ENCODE measurements at places on chromosomes 2 and 18.

GRCh38 chr2:172445851-172446250, 18.5 kb downstream of the ITGA6 start:
- DNase-seq: no peak

DNA sequence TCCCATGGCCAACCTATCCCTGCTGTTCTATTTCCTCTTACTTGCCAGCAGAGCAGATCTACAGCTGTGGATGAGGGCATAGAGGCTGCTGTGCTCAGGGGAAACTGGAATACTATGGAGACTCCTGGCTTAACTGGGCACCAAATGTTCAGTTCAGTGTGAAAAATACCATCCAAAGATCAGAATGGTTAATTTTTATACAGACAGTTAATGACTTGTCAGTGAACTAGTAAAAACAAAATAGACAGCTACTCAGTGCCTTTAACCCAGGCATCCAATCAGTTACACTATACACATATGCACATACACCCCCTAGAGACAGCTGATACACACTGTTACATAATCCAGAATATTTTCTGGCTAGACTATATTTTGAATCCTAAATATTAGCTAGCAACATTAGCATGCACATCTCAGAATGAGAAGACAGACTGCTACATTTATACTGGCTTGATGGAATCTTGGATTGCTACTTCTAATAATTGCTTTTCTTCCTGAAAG, 59.1 kb upstream of the WIPF1 start:
- DNase-seq: no peak

GRCh38 chr2:141497272-141497671, 633.5 kb downstream of the LRP1B start:
- no peak for DNase-seq

DNA sequence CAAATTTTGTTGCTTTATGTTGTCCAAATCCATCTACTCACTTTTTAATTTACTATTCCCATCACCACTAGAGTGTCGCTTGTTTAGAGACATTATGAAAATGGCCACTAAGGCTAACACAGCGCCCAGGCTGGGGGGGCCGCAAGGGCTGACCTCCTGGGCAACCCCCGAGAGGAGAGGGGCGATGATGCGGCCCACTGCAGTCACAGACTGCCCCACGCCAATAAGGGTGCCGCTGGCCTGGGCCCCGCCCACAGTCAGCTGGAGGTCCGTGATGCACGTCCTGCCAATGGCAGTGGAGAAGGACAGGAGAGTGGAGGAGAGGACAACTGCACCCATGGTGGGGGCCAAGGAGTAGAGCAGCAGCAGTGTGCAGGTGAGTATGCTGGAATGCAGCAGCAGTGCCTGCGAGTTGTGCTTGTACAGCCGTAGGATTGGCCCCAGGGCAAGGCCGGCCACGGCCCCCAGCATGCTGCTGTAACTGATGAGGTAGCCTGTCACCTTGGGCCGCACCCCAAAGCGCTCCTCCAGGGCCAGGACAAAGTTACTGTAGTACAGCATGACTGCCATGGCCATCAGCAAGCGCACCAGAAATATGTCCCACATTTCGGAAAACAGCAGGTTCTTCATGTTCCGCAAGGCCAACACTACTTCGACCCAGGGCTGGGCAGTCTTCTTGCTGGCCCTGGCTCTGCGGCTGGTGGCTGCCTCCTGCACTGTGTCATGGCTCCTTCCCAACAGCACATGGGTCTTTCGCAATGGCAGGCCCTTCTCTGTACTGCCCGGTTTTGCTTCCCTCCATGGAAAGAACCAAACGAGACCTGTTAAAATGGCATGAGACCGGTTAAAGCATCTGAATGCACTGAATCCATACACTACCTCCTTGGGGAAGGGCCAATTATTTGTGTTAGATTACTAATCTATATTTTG, 43.2 kb upstream of the TMEM182 start:
- DNase-seq: no peak

Data from C1 segment of cervical spinal cord (tissue), 14 donors.